Dorsolateral prefrontal cortex (tissue), 122 donors: ENCODE measurements at places on chromosomes 4 and X. TPM values are rescaled to one million over a fixed set of nuclear protein-coding genes. Genes with fewer than 3 reads are reported as not detected.

- DNase-seq, result no peak
Observed at GRCh38 chr4:169361756-169362155, 91.0 kb upstream of the SH3RF1 start.

Gene TMEM131L
- total RNA-seq, result 7.8 TPM

- DNase-seq, result no peak
Observed at GRCh38 chr4:80420638-80421037, 85.1 kb downstream of the CFAP299 start.

Gene TMEM271
- total RNA-seq, result 23.7 TPM

DNA sequence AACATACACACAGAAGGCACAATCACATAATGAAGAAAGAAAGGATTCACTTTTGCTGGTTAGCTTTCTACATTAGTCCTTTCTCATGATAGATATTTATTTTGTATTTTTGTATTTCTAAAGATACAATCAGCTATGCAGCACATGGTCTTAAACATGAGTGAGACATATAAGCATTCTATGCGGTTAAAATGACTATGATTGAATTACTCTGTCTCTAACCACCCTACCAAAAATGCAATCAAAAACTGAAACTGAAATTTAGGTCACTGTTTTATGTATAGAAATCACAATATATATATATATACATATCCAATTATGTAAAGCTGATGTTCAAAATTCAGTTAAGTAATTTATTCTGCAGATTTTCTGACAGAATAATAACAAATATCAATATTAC, 21.9 kb downstream of the CXXC4 start:
- no peak for DNase-seq

- no peak for DNase-seq
Observed at GRCh38 chrX:24463077-24463476, 2.0 kb upstream of the PDK3 start.

- no peak for DNase-seq
Observed at GRCh38 chr4:113476800-113477199, 284.7 kb downstream of the CAMK2D start.

Gene CAPN6
- not detected for total RNA-seq

Gene HPSE
- total RNA-seq, result 1.7 TPM

DNA sequence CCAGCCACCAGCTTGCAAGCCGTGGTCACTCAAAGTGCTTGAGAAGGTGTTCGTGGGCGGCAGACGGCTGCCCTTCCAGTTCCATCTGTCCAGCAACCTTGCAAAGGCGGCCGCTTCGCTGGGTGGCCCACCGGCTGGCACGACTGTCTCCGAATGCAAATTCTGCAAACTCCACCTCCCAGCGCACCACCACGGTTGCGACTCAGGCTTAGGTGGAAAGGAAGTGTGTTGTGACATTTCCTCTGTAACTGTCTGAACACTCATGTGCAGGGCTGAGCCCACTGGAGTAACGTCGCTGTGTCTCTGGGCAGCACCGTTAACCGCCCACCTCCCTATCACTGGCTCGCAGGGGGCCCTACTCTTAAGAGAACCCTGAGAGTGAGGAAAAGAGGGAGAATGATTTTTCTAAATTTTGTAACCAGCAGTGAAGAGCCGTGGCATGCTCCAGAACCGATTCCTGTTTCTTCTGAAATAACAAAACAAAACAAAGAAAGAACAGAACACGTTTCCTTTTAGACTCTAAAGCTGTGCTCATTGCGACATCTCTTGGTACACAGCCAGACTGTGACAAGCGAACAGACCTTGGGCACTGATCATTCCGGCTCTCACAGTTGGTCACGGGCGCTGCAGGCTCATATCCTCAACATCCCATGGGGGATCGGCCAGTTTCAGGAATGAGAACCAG, at the start of gene P2RY8:
Gene P2RY8 (minus strand): TSS at position 155 of the 685 bp plus-strand sequence. CDS start 70,627 bp downstream, outside the sequence.
- DNase-seq, result no peak

- DNase-seq, result no peak
Observed at GRCh38 chr4:113874480-113874879, 105.0 kb downstream of the ARSJ start.

Gene SSX2B
- not detected for total RNA-seq

Gene UGT2B17
- total RNA-seq, result not detected

GRCh38 chr4:73607375-73608033, 12.7 kb downstream of the RASSF6 start:
- DNase-seq, result no peak

DNA sequence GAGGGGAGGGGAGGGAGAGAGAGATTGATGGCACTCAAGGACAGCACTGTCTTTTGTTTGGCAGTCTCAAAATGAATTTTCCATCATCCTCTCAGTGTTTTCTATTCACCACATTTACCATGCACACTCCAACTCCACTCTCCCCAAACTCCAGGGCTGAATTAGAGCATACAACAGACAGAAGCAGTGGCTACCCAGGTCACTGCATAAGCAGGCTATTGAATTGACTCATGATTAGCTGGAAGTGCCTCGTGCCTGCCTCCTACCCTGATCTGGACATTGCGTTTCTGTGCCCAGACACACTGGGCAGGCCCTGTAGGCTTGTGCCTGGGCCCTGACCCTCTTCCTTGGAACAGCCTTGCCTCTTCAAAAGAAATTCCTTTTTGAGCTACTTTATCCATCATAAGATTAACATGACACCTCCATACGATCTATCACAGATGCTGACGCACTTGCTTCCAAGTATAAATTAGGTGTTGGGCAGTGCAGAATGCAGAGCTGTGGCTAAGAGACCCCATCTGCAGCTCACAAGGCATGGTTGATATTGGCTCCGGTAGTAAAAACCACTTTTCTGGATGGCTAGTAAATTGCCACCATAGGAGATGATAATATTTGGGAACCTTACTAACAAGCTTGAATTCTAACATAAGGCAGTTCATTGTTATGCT, 752.9 kb downstream of the RPA4 start:
- DNase-seq, result no peak

DNA sequence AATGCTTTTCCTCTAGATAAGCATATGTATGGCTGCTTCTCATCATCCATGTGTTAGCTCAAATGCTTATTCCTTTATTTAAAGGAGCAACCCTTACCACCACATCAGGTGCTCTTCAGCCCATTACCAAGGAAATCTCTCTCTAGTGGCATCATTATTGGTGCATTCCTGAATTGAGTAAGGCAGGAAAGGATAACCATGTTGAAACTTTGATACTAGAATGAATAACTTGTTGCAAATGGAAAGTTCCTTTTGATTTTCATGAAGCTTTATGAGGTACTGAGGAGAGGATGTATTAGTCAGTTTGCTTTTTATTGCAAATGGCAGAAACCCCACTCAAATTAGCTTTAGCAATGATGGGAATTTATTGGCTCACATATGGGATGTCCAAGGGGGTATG, 212.3 kb upstream of the FGF13 start:
- no peak for DNase-seq

DNA sequence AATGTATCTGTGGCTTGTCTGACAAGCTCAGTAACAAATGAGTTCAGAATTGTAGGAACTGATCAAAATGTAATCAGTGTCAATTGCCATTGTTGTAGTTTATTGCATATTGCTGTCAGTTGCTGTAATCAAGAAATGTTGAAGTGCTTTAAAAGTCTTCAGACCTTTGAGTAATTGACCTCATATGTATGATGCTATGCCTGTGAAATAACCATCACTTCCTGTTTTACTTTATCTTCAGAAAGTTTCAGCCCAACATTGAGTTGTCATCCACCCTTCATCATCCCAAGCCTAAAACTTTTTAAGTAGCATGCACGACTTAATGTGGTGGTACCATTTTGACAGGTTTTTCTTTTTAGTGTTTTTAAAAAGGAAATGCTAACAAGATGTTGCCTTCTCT, 212.4 kb downstream of the ARHGAP10 start:
- no peak for DNase-seq

Gene VCX
- not detected for total RNA-seq

DNA sequence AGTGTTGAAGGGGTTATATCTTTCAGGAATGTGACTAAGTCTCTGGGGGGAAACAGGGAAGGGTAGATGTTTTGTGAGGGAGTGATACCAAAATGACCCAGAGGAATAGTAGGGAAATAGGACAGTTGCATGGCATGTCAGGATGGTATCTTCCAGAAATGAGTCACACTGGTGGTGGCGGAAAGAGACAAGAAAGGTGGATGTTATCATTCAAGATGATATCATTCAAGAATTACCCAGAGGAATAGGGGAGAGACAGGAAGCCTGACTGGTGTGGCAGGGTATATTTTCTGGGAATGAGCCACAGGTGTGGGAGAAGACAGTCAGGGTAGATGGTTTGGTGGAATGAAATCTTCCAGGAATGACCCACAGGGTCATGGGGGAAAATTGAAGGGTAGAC, 61.1 kb downstream of the MAOA start:
- no peak for DNase-seq

GRCh38 chrX:2610246-2611170, 80.6 kb upstream of the CD99 start:
- DNase-seq, result no peak

DNA sequence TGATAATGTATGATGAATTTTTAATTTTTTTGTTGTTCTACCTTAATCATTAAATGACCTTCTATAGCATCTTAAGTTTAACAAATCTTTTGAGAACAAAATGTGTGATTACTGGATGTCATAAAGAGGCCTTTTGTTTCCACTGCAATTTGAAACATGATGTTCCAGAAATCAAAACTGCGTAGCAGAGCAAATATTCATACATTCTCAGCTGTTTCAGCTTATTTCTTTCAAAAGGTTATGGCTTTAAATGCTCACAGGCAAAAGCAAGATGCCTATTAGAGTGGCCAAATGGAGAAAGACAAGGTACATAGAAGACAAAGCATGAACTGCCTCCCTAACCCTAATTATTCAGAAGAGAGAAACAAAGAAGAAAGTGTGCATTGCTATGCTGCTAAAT, 233.0 kb upstream of the SLC7A11 start:
- no peak for DNase-seq

Gene PRSS12
- total RNA-seq, result 1.7 TPM

- DNase-seq, result no peak
Observed at GRCh38 chr4:178976861-178977260, 1534.6 kb upstream of the AGA start.

Gene TMSB15A
- 0.96 TPM for total RNA-seq

- no peak for DNase-seq
Observed at GRCh38 chr4:4913147-4913561, 53.7 kb downstream of the MSX1 start.

DNA sequence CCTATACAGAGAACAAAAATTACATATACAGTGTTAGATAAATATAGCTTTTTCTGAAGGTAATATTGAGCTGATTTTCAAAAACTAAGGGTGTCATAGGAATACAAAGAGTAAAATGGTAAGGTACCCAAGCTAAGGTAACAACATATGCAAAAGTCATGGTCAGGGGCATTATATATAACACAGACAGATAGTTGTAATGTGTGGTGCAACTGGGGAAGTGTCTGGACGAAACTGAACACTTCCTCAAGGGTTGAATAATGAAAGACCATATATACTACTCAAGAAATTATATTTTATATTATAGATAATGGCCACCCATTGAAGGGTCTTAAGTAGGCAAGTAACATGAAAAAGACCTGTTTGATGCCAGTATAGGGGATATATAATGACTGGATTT, 262.1 kb upstream of the CXXC4 start:
- no peak for DNase-seq
